T-helper 22 cell (primary cell): ENCODE measurements at places on chromosomes 6 and 20.

DNA sequence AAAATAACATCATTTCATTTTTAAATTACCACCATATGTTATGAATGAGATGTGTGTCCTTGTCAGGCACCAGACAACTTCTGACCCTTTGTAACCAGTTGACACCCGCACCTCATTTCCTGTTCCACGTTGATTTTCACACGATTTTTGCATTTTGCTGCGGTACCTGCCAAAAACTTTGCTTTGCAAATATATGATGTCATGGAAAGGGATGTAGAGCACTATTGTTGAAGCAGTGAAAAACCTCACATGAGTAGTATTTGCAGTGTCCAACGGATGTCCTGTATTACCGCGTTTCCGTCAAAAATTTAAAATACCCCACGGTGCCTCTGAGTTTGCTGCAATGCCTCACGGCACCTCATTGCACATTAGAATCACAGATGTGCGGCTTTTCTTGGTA lies 115.6 kb downstream of the MTHFD1L start:
- DNase-seq, result no peak

DNA sequence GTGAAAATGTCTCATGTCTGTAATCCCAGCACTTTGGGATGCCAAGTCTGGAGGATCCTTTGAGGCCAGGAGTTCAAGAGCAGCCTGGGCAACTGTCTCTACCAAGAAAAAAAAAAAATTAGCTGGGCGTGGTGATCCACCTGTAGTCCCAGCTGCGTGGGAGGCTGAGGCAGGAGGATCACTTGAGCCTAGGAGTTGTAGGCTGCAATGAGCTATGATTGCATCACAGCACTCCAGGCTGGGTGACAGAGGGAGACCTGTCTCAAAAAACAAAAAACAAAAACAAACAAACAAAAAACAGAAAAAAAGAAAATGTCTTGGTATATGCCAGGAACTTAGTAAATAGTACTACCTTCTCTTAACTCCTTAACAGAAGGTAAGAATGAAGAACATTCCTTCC lies 31.4 kb upstream of the TMEM14A start:
- DNase-seq, result no peak

GRCh38 chr6:52491203-52492069 lies 71.3 kb downstream of the EFHC1 start:
- no peak for DNase-seq

DNA sequence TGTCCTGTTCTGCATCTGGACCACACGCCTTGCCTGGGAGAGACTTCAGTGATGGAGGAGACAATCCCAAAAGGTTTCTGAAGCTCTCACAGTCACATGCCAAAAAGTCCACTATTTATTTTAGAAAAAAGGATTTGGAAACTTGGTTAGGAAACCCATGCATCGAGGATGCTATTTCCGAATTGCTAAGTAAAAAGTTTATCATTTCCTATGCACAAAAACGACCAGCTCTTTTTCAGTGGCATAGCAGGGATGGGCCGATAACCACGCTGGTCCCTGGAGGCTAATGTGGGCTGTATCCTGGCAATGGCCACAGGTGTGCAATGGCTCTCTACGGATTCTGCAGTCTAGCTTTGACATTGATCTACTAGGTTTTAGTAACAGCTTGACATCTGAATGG lies 33.9 kb downstream of the RAMACL start:
- DNase-seq, result no peak
